ENCODE measurements at places on chromosomes 7 and 10. TPM values are rescaled to one million over a fixed set of nuclear protein-coding genes. Genes with fewer than 3 reads are reported as not detected.
A peak's percentile ranks its signal among the peaks of the same experiment; 100 is the strongest.

DNA sequence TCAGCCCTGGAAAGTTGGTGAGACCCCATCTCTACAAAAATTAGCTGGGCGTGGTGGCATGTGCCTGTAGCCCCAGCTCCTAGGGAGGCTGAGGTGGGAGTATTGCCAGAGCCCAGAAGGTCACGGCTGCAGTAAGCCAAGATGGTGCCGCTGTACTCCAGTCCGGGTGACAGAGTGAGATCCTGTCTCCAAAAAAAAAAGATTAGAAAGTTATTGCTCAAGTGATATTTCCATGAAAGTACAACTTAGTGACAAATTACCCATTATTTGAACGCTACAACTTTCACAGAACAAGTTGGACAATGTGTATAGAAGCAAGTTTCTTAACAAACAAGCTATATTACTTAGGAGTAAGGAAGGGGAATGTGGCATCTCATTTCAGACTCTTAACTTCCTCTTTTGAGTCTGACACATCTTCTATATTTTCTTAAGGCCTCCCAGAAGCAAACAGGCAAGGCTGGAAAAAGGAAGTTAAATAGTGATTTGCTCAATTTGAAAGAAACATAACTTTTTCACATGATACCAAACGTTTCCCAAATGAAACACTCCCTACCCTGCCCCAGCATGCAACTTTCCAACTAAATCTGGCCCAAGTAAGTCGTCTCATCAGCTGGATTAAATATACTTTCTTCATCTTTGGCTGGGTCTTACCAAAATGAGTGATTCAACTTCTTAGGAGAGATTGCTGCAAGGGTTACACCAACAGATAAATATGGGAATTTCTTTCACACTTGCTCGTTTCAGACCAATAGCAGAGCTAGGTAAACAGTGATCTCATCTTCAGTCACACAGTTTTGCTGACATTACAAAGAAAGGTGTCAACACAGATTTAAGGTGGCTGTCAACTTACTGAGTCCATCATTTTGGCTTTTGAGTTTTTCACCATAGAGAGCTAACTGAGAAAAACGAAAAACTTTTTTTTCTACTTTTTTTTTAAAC lies 66.3 kb upstream of the KLF6 start:
- H3K4me3 ChIP-seq = no peak overlapping the region
- no peak for DNase-seq

DNA sequence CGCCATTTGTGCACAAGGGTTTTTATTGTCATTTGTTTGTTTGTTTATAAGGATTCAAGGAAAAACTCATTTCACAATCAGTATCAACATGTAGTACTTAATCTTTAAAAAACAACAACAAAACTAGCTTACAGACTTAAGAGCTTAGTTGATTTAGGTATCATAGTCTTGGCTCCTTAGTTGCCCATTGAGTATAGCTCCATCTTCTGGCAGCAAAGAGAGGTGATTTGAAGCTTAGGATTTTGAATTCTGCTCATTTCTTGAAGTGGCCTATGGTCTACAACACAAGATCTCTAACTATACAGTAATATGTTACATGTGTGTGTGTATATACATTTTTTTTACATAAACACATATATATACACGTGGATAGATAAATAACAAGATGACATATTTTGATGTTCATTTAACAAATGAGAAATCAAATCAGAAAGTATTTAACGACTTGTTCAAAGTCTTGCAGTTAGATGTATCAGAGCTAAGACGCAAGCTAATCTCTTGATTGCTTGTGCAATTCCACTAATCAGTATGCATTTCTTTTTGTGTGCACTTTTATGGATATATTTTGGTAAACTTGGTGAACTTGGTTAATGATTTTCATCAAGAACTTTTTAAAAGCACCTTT lies 307.3 kb downstream of the CAMK1D start:
- no peak overlapping the region for H3K27ac ChIP-seq
- DNase-seq = no peak
- no peak overlapping the region for H3K4me3 ChIP-seq
- H3K4me1 ChIP-seq = peaks cover 4% of the 10 kb centered on the region

DNA sequence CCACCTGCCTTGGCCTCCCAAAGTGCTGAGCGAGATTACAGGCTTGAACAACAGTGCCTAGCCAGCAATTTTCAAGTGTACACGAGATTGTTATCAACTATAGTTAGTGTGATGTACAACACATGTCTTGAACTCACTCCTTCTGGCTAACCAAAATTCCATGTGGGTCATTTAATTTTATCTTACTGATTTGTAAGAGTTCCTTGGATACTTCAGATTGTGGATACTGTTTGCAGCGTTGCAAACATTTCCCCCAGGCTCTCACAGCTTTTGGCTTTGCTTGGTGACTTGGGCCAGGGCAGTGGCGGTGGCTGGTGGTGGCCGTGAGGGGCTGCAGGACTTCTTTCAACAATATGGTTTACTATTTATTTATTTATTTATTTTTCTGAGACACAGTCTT lies 8.5 kb upstream of the TMEM270 start:
- peaks cover 6% of the 10 kb centered on the region for H3K27me3 ChIP-seq
- no peak for DNase-seq
- no peaks in the 10 kb centered on the region for H3K36me3 ChIP-seq
- H3K4me3 ChIP-seq = no peak overlapping the region

DNA sequence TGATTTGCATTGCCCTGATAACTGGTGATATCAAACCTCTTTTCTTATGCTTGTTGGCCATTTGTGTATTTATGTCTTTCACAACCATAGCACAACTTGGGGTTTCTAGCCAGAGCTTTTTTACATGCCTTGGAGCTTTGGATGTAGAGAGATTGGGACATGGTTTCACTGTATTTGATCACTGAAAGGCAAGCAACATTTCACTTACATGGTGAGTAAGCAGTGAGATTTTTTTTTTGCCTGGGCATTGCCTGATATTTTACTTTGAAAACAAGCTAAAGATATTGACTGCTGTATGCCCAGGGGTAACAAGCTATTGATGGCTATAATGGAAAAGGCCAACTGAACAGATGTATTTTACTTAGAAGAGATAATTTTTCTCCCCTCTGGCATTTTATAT lies 259.0 kb downstream of the PHTF2 start:
- H3K4me3 ChIP-seq = no peak overlapping the region
- no peaks in the 10 kb centered on the region for H3K4me1 ChIP-seq
- no peak overlapping the region for H3K27ac ChIP-seq

GRCh38 chr10:10903620-10904019 lies 114.1 kb upstream of the CELF2 start:
- no peak for DNase-seq
- H3K4me3 ChIP-seq = no peak overlapping the region
- H3K36me3 ChIP-seq = no peaks in the 10 kb centered on the region
- H3K27ac ChIP-seq = no peak overlapping the region
- no peaks in the 10 kb centered on the region for H3K4me1 ChIP-seq

Gene PDE6C
- not detected for total RNA-seq

GRCh38 chr7:101722247-101722646 lies 93.2 kb upstream of the MYL10 start:
- no peak overlapping the region for H3K4me3 ChIP-seq
- H3K27me3 ChIP-seq = no peaks in the 10 kb centered on the region
- DNase-seq = no peak
- H3K36me3 ChIP-seq = no peaks in the 10 kb centered on the region

DNA sequence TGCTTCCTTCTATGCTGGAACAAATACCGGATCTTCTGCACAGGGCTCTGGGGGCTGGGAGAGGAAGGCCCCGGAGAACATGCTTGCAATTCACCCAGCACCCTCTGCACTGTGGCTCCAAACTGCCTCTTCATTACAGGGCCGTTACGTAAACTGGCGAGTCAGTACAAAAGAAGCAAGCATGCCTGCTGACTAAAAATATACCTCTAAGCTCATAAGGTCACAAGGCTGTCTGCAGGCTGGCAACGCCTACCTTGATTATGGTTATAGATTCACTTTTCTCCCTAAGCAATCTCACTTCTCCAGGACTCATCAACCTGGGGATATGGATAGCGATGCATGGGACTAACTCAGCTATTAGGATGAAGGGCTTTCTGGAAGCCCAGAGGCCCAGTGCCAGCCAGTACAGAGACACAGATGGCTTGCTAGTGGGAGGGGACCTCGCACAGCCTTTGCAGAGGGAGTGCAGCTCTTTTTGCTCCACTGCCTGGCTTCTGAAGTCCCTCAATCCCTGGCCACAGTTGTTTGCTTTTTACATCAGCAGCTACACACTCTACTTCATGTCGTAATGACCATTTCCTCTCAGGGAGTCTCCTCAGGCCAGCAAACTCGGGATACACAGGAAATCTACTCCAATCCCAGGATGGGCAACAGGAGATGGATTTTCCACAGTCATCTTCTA lies 96.1 kb downstream of the SH3PXD2A start:
- DNase-seq = no peak
- peaks cover 63% of the 10 kb centered on the region for H3K4me1 ChIP-seq
- H3K4me3 ChIP-seq = no peak overlapping the region
- no peaks in the 10 kb centered on the region for H3K36me3 ChIP-seq
- H3K27me3 ChIP-seq = no peaks in the 10 kb centered on the region
- H3K27ac ChIP-seq = peak overlapping the region; percentile 19

GRCh38 chr10:113562704-113563103 lies 9.9 kb downstream of the HABP2 start:
- DNase-seq = no peak
- peaks cover 4% of the 10 kb centered on the region for H3K4me1 ChIP-seq
- no peak overlapping the region for H3K27ac ChIP-seq

Gene TCERG1L
- not detected for total RNA-seq

DNA sequence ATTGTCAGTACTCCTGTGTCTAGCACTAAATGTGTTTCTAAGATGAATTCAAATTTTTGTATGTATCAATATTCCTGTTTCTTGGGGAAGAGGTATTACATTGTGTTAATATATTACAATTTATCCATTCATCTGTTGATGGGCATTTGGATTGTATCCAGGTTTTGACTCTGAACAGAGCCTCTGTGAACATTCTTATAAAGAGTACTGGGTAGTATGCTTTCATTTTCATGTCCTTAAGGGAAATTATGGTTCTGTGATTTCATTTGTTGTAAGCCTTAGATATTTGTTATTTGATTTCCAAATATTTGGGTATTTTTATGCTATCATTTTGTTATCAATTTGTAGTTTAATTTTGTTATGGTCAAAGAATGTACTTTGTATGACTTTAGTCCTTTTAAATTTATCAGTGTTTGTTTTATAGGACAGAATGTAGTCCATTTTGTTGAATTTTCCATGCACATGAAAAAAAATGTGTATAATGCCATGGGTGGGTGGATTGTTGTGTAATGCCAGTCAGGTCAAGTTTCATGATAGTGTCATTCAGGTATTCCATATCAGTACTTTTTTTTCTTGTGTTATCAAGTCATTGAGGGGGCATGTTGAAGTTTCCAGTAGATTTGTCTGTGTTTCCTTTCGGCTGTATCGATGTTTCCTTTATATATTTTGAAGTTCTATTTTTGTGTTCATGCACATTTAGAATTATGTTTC lies 38.4 kb downstream of the STAM start:
- no peak overlapping the region for H3K4me3 ChIP-seq
- H3K4me1 ChIP-seq = peaks cover 5% of the 10 kb centered on the region
- H3K27me3 ChIP-seq = no peaks in the 10 kb centered on the region
- no peak for DNase-seq
- H3K27ac ChIP-seq = no peak overlapping the region
- H3K36me3 ChIP-seq = peaks cover 2% of the 10 kb centered on the region

Gene SPACDR
- total RNA-seq = 0.64 TPM

GRCh38 chr7:138878051-138878450 lies 80.1 kb upstream of the ATP6V0A4 start:
- H3K4me3 ChIP-seq = no peak overlapping the region
- peaks cover 12% of the 10 kb centered on the region for H3K4me1 ChIP-seq
- H3K27ac ChIP-seq = no peak overlapping the region
- no peaks in the 10 kb centered on the region for H3K27me3 ChIP-seq

DNA sequence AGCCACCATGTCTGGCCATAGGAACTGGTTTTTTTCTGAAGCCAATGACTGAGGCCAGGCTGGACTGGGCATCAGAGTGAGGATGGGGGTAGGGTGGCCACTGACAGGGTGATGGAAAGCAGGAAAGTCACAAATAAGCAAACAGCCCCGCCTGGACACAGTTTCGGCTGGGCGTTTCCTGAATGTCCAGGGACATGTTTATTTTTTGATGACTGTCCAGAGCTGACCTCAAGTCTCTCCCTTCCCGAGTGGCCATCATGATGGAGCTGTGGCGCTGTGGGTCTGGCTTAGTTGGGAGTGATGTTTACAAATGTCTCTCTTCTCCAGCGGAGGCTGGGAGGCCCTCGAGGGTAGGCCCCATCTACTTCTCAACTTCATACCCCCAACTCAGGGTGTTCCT lies 37.1 kb upstream of the COMTD1 start:
- no peak overlapping the region for H3K4me3 ChIP-seq
- no peak for DNase-seq
- no peaks in the 10 kb centered on the region for H3K27me3 ChIP-seq
- no peaks in the 10 kb centered on the region for H3K4me1 ChIP-seq
- no peaks in the 10 kb centered on the region for H3K36me3 ChIP-seq
- no peak overlapping the region for H3K27ac ChIP-seq

Gene DPYSL4
- 0.64 TPM for total RNA-seq
